ENCODE measurements at places on chromosomes 6 and 20. TPM values are rescaled to one million over a fixed set of nuclear protein-coding genes. Genes with fewer than 3 reads are reported as not detected.

ECT2L gene
- total RNA-seq, result 0.10 TPM

HAO1 gene
- total RNA-seq, result not detected

PROKR2 gene
- total RNA-seq, result not detected

PNLDC1 gene
- 0.30 TPM for total RNA-seq

RGL2 gene
- 29.2 TPM for total RNA-seq

RFX6 gene
- total RNA-seq, result not detected

PHF3 gene
- 69.0 TPM for total RNA-seq

RAB44 gene
- 0.59 TPM for total RNA-seq

GRCh38 chr6:52820198-52820597, 16.6 kb upstream of the GSTA1 start:
- no peak for DNase-seq

- DNase-seq, result peak; percentile 18
These were observed 1.0 kb upstream of the APMAP start for GRCh38 chr20:24993337-24994185.

GRCh38 chr6:15453622-15454021, 207.8 kb downstream of the JARID2 start:
- no peak for DNase-seq

- no peak for DNase-seq
These were observed 118.1 kb downstream of the PREX1 start for GRCh38 chr20:48709744-48710143.

- no peak for DNase-seq
These were observed 38.1 kb upstream of the BMP5 start for GRCh38 chr6:55913228-55914195.

- DNase-seq, result no peak
These were observed 50.1 kb downstream of the PHF3 start for GRCh38 chr6:63685446-63686379.

DNA sequence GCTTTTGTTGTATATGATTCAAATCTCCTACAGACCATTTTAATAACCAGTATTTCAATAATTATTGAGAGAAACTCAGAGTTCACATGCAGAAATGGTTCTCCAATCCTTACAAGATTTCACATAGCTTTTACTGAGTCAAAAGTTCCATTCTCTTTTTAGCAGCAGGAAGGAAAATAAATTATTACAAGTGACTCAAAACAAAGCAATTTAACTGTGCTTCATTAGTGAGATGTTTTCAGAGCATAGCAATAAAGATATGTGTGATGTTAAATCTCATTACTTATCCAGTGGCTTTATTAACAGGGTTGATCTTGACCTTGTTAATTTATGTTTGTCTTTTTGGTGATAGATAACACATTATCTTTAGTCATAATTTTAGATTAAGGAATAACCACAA, 22.0 kb downstream of the KIF13A start:
- peak; percentile 6 for DNase-seq

DNA sequence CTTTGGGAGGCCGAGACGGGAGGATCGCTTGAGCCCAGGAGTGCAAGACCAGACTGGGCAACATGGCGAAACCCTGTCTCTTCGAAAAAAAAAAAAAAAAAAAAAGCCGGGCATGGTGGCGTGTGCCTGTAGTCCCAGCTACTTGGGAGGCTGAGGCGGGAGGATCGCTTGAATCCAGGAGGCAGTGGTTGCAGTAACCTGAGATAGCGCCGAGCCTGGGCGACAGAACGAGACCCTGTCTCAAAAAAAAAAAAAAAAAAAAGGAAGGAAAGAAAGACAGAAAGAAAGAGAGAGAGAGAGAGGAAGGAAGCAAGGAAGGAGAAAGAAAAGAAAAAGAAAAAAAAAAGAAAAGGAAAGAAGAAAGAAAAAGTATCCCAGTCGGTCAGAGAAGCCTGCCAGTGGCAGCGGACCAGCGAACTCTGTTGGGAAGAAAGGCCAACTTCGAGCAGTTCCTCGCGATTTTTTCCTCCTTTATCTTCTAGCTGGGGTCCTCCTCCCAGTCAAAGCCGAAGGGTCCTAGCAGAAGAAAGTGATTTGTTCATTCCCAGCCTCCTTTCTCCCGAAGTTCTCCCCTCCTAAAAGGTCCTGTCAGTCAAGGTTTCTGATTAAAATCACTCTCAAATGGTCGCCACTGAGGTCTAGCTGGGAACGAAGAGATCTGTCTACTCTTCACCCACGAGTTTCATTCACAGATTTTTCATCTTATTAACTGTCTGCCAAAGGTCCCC, 2.4 kb upstream of the SYCP2L start:
- no peak for DNase-seq

DNA sequence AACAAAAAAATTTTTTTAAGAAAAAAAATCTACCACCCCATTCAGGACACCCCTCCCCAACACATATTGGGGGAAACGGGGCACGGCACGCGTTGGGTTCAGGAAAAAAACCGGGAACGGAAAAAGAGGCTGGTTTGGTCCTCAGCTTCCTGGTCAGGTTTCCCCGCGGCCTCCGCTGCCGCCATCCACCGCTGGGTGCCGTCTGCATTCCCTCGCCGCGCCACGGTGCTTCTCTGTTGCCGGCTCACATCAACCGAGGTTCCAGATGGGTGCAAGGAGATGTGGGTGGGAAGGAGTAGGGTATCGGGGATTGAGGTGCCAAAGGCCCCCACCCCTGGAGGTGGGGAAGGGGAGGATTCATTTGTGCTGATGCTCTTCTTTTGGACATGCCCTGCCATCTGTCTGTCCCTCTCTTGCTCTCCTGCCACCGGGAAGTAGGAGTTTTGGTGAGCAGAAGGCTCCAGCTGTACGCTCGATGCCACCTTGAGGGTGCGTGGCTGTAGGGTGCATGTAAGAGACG, 5.8 kb downstream of the MCCD1 start:
- DNase-seq, result no peak

DNA sequence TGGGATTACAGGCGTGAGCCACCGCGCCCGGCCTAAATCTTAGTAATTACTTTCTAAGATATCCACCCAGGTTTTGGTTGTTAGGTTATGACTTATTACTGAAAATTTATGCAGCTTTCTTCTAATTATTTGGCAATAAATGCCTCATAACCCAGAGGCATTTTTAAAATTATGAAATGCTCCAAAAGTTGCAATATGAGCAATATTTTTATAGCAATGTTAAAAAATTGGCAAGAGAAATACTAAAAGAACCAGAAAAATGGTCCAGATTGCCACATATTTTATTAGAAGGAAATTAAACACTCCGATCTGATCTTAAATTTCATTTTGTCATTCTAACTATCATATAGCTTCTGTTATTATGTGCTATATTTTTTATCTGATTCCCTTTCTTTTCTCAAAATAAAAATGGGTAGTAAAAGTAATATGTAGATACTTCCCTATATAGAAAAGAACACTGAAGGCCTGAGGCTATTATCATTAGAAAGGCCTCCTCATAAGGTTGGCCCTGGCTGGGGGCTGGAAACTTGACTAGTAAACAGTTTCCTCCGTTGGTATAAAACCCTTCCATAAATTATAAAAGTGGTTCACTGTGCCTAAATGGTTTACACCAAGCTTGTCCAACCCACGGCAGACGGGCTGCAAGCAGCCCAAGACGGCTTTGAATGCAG, 22.1 kb downstream of the BLOC1S5 start:
- no peak for DNase-seq

DNA sequence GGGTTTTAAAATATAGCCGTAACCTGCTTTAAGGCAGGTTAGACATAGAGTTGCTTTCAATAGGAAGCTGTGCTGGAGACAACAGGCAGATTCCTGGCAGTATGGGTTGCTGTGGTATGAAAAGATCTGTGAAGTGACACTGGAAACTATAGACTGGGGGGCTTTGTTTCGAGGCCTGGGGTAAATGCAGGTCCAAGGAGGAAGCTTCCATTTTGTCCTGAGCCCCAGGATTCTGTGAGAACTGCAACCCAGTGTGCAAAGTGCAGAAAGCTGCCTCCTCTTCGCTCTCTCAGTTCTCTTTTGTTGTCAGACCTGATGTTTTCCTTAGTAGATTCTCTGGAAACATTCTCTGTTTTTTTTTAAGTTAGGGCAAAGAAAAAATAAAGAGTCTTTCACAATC, 86.9 kb downstream of the LYRM4 start:
- no peak for DNase-seq

DNA sequence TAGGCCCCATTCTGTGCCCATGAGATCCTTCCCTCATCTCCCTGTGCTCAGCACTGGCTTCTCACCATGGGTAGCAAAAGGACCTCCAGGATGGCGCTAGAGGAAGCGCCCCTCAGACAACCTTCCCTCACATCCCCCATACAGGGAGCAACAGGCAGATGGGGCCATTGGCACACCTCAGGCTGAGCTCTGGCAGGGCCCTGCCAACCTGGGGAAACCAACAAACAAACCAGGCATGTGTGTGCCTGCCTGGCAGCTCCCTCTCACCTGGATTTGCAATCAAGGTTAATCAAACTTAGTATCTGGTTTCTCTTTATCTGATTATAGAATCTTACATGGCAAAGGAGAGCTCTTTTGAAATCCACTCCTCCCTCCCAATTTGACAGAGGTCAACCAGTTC, 134.9 kb downstream of the SLC23A2 start:
- no peak for DNase-seq

Measured in skin of body (tissue), 3 donors.